ENCODE measurements at places on chromosomes 11 and 22.

- no peak for DNase-seq
These were observed 1032.7 kb upstream of the TENM4 start for GRCh38 chr11:80473562-80473961.

GRCh38 chr11:8138526-8138925 is 30.3 kb downstream of the RIC3 start:
- no peak for DNase-seq

DNA sequence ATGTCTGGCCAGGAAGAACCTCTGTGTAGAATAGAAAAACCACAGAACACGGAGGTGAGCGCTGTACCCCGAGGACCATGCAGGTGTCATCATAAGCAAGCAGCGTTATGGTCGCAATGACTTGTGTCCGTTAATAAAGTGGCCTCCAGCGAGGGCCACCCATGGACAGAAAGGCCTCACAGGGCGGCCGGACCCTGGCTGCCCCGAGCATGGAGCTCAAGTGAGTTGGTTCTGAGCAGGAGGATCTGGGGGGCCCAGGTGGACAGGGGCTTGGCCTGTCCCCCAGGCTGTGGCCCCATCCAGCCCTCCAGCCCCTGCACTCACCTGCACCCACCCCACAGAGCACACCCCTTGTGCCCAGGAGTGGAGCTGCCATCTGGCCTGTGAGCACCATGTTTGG is 133.8 kb downstream of the BRD1 start:
- DNase-seq = no peak

DNA sequence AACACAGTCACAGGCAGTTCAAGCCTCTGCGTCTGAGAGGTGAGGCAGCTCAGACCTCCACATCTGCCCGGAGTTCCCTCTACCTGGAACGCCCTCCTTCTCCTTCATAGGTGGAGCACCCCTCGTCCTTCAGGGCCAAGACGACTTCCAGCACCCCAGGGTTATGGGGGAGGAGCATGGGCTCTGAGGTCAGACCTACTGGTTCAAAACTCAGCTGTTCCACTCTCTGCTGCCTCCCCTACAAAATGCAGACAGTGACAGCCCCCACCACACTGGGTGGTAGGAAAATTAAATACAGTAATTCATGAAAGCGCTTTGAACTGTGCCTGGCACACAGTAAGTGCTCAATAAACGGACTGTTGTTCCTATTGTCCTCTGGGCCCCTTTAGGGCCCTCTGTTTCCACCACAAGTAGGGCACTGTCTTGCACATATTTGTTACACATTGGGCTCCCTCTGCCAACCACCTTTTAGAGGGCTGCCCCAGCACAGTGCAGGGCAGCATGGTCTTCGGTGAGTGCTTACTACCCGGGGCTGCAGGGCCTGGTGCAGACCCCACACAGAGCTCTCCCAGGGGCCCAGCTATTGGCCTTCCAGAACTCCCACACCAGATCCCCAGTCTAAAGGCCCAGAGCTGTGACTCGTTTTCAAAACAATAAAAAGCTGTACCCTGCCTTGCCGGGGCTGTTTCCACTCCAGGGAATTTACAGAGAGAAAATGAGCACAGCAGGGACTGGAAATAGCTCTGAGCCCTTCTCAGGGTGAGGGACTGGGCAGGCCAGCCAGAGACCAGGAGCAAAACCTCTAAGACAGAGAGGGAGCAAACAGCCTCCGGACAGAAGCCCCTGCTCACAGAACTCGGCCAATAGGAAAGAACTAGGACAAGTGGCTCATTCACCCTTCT is 2.5 kb downstream of the TMEM184B start:
- no peak for DNase-seq

- no peak for DNase-seq
These were observed 45.6 kb upstream of the RRM1 start for GRCh38 chr11:4049006-4049405.

GRCh38 chr11:126601136-126601535 is 245.7 kb downstream of the ST3GAL4 start:
- DNase-seq = no peak

DNA sequence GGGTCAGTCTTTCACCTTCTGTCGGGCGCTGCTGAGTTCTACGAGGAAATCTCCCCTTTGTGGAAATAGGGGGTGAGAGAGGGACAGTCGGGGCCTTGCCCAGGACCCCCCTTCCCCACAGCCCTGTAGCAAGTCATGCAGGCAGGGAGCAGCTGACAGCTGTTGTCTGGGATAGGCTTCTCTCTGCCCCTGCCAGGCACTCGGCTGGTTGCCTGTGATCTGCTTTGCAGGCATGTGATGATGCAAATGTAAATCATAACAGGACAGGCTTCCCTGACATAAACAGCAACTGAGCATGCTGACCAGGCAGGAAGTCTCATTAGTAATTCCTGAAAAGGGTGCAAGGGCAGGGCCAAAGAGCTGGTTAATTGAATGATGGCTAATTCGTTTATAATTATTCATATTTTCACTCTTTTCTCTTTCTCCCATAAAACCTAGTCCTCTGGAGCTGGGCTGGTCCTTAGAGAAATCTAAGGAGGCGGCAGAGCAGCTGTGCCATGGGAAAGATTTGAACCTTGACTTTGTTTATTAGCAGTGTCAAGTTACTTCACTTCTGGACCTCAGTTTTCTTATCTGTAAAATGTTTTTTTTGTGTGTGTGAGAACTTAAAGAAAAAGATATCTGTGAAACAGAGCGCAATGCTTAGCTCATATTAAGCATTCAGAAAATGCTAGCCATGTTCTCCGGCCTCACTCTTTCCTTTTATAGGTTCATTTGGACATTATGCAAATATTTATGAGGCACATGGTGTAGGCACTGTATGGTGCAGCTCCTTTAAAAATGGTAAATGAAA is 129.7 kb downstream of the LDLRAD3 start:
- DNase-seq = no peak

DNA sequence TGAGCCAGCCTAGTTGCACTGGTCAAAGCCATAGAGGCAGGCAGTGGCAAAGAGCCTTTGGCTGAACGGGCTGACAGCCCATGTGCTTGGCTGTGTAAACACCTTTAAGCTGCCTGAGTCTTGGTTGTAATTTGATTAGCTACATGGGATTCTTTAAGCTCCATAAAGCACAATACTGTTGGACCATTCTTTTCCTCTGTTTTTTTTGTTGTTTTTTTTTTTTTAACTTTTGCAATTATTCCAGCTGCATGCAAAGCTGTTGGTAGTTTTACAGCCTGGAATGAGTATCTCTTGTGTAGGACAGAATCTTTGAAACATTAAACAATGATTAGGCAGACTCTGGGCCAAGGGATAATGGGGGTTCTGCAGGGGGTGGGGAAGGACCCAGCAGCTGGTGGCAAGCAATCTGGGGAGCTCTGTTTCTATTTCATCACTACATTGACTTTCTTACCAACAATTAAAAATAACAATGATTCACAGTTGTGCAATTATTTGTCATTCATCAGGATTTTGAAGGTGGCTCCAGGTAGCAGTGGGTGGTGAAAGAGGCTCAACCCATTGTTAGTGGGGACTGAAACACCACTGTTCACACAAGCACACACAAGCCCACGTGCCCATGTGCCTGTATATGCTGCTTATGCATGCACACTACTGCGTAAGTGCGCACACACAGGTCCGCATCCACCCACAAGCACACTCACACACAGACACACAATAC is 69.5 kb upstream of the CSNK2A3 start:
- DNase-seq = no peak

DNA sequence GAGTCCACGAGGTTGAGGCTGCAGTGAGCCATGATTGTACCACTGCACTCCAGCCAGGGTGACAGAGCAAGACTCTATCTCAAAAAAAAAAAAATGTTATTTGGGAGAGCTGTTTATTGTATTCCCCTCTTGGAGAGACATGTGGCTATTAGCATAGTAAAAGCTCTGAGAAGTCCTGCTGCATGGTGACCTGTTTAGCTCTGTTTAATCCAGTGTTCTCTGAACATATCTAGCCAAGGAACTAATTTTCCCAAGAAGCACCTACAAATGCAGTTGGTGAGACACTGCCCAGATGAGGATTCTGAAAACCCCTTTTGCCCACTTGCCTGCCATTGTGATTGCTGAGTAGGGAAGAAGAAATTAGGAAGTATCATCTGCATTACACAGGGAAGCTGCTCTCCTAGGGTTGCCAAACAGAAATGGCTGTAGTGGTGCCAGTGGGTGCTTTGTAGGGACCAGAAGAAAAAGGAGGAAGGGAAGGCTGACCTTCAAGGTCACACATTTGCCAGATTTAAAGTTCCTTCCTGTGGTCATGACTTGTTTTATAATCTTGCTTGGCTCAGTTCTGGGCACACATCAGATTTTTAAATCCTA is 15.7 kb downstream of the TIMP3 start:
- DNase-seq = no peak

All from Kasumi-1 (cell line).